ENCODE measurements at places on chromosomes 7 and 10. TPM values are rescaled to one million over a fixed set of nuclear protein-coding genes. Genes with fewer than 3 reads are reported as not detected.

GRCh38 chr7:24653316-24654085 is 80.2 kb downstream of the PALS2 start:
- no peak for DNase-seq

- no peak for DNase-seq
Measured at GRCh38 chr7:149573519-149573918, 75.9 kb upstream of the ZNF746 start.

DNA sequence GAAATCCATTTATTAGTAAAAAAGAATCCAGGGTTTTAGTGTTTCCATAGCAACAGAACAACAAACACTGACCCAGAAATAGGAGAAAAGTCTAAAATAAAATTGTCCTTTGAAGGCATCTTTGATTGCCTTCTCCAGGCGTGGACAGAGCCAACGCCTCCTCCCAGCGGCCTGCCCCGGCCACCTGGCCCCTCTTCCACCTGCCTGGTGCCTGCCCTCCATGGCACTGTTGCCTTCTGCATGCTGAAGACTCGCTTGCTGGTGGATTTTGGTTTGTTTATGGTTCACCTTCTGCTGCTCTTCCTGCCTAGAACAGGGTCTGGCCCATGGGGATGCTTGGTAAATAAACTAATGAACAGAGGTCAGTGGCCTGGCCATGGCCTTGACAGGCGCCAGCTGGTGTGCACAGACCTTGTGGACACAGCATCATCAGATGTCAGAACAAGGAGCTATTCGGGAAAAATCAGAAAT is 107.4 kb downstream of the DYNC2I1 start:
- no peak for DNase-seq

DNA sequence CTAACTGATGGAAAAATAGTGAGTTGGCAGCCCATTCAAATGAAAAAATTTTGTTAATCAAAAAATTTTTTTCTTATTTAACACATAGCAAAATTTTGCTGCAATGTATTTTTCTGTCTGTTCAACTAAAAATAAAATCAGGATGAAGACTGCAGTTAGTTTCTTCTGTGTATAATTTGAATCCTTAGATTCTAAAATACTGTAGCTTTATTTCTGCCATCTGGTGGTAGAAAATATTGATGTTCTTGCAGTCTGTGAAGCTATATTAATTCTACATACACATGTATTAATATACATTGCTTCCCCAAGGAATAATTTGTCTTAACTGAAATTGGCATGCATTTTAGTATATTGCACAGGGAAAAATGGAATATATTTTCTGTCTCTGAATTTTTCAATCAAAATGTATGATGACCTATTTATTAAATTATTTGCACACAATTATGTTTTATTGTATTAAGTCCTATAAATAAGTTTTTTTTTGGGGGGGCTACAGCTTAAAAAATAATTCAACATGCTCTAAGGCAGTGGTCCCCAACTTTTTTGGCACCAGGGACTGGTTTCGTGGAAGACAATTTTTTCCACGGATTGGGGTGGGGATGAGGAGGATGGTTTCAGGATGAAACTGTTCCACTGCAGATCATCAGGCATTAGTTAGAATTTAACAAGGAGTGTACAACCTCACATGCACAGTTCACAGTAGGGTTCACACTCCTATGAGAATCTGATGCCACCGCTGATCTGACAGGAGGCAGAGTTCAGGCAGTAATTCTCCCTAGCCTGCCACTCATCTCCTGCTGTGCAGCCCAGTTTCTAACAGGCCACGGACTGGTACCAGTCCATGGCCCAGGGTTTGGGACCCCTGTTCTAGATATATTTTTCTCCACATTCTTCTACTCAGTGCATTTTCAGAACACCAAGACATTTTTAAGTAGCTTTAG is 119.4 kb downstream of the GNAT3 start:
- DNase-seq, result no peak

DNA sequence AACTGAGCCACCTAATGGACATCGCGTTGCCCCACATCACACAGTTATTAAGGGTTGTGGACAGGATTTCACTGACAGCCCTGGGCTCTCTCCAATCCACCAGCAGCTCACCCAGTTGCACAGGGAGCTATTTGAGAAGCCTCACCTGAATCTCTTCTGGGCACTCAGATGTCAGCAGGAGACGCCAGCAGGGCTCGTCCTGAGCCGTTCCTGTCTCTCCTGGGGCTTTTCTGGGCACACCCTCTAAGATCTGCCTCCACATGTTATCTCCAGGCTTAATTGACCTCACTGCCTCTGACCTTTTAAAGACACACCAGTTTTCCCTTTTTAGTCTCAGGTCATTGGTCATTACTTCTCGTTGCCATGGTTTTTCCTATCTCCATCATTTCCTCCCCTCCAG is 63.0 kb downstream of the GRID1 start:
- DNase-seq, result no peak

DNA sequence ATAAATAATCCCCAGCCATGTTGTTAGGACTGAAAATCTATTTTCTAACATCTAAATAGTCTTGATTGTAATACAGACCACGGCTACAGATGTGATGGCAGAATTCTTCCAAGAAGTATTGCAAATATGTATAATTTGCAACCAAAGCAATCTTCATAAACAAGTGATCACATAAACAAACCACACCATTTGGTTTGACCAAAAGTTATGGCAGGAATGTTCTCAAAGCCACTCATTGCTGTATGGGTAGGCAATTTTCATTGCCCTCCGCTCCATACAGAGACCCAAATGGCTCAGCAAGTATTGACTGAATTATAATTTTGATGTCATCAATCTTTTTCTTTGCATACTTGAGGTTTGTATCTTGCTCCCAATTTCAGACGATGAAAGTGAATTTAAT is 19.0 kb upstream of the RHOBTB1 start:
- no peak for DNase-seq

The CPN1 gene
- not detected for total RNA-seq

The BMPER gene
- total RNA-seq, result 10.0 TPM

The SIRT1 gene
- total RNA-seq, result 23.4 TPM

The MYH16 gene
- not detected for total RNA-seq
